A172 (cell line): ENCODE measurements at places on chromosomes 7 and 10.

- no peak for DNase-seq
These were observed 109.0 kb downstream of the LRMDA start for GRCh38 chr10:75540357-75540966.

DNA sequence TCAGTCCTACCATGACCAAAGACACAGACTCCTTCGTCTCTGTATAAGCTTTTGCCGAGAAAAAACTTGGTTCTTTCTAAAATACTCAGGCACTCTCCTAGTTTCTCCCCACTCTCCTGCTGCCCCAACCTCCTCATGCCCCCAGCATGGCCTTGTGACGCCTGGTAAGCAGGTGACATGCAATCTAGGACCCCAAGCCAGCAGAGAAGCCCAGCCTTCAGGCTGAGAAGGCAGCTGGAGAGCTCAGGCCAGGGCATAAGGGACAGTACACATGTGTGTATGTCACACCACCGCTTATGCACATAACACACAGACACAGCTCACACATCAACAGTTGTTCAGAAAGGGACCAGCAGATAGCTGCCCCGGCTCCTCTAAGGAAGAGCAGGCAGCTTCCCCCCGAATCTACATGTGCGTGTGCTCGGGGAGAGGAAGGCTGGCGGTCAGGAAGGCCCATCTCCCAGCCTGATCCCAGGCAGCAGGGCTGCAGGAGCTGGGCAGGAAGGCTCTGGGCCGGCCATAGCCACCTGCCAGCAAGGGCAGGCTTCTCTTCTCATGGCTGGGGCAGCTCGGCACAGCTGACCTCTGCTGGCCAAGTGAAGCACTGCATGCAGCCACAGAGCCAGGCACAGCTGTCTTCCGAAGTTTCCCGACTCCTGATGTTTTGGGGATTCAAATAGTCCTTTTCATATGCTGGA, 8.5 kb downstream of the DDX56 start:
- peak; percentile 57 for DNase-seq

GRCh38 chr7:3089493-3089892, 45.8 kb upstream of the CARD11 start:
- DNase-seq, result peak; percentile 31

- no peak for DNase-seq
These were observed 283.8 kb downstream of the GATA3 start for GRCh38 chr10:8338177-8338766.

GRCh38 chr10:64762861-64763260, 1241.7 kb downstream of the REEP3 start:
- no peak for DNase-seq

GRCh38 chr10:44209811-44210210, 175.1 kb downstream of the CXCL12 start:
- no peak for DNase-seq

- DNase-seq, result no peak
These were observed 123.6 kb downstream of the TCERG1L start for GRCh38 chr10:131187926-131188325.
